ENCODE measurements at places on chromosomes 1 and 21.

DNA sequence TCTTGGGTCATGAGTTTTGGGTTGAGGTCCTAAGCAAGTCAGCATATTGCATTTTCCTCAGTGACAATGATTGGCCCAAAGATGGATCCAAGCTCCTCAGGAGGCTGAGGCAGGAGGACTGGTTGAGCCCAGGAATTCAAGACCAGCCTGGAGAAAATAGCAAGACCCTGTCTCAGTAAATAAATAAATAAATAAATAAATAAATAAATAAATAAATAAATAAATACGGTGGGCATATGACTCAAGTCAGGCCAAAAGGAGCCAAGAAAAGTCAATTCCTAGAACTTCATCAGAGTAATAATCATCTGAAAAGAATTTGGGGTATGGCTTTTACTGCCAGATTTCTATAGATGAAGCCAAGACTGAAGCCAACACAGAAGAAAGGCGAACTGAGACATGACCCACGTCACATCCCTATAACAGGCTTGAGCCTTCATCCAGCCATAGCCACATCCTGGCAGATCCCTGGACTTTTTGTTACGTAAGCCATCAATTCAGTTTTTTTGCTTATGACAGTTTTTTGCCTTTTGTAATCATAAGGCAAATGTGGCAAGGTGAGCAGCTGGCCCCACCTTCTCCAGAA lies 88.5 kb upstream of the NFASC start:
- peak; percentile 72 for DNase-seq

DNA sequence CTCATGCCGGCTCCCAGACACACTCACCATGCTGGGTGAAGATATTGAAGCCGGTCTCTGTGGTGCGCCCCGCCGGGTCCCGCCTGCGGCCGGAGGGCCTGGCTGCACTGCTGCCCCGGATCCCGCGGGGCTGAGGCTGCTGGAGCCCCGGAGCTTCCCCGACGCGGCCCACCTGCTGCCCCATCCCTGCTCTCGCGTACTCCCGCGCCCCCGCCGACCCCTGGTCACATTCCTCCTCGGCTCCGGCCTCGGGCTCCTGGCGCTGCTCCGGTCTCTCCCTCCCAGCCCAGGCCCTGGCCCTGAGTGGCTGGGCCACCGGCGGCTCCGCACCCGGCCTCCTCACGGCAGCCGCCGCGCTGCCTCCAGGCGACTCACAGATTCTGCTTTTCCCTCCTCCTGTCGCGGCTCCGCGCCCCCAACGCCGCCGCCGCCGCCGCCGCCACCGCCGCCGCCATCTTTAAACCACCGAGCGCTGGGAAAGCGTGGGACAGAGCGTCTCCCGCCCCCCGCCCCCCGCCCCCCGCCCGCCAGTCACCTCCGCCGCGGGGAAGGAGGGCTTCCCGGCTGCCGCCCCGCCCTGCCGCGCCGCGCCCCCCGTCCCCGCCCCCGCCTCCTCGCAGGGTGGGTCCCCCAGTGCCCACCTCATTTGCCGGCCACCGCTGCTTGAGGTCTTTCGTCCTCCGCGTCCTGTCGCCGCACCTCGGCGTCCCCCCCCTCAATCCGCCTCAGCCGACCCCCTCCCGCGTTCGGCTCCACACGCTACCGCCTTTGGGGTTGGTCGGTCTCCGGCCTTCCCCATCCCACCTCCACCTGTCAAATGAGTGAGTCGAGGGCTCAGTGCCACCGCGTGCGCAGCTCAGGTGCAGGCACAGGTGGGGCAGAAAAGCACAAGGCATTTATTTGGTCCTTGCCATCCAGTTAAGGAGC lies at the start of gene ABL2:
TSS of gene ABL2 (minus strand) at position 464 of the 927 bp plus-strand sequence. CDS start at position 184, 280 bp downstream.
- peak; percentile 33 for DNase-seq

- no peak for DNase-seq
Observed at GRCh38 chr1:157087030-157087429, 12.6 kb downstream of the ETV3L start.

- peak; percentile 79 for DNase-seq
Observed at GRCh38 chr21:38979271-38980121, 173.8 kb downstream of the ETS2 start.

GRCh38 chr21:30758306-30758705 lies 3.1 kb upstream of the KRTAP21-1 start:
- DNase-seq = no peak
